ENCODE measurements at places on chromosomes 13 and 19.

- DNase-seq, result peak; percentile 90
Measured at GRCh38 chr19:6516659-6517291, 14.1 kb upstream of the TNFSF9 start.

DNA sequence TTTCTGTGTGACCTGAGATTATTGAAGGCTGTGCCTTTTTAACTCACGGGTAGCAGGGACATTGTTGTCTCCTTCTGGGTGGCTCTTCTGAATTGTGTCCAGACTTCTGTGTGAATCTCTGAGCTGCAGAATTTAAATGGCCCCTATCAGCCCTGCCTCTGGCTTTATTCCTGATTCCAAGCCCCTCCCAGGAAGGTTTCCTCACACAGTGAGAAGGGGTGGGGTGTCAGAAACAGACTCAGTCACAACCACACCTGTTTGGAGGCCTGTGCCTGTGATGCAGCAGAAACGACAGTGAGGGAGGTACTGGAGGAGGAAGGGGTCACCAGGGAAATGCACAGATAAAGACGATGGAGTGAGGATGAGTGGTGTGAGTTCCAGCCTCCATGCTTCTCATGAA lies at the start of gene CLC:
Gene CLC, minus strand, starts transcription at position 139 of the 400 bp plus-strand sequence. Its CDS starts 77 bp downstream, at position 62.
- no peak for DNase-seq

DNA sequence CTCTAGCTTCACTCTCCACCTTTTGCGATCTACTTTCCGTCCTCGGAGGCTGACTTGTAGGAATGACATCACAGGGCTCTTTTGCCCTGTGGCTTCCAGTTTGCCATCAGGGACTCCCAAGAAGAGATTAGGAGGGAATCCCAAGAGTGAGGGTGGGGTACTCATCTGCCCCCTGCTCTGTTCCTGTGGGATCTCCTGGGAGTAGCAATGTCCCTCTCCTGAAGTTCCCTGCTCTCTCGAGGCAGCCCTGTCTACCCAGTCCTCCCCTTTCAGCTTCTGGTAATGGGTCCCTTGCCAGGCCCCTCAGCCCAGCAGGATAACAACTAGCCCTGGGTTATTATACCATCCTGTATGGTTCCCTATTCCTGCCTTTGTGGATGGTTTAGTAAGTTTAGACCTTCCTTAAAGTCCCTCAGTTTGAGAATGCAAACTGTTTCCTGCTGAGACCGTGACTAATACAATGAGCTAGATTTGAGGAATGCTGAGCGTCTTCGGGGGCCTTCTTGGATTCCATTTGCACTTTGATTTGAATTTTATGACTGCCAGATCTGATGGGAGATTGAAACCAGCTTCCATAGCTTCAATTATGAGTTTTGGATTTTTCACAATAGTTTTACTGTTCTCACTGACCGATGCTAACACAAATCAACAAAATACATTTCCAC lies 73.7 kb upstream of the IPO5 start:
- DNase-seq, result no peak

- no peak for DNase-seq
Measured at GRCh38 chr19:3189702-3190469, 4.2 kb downstream of the NCLN start.

DNA sequence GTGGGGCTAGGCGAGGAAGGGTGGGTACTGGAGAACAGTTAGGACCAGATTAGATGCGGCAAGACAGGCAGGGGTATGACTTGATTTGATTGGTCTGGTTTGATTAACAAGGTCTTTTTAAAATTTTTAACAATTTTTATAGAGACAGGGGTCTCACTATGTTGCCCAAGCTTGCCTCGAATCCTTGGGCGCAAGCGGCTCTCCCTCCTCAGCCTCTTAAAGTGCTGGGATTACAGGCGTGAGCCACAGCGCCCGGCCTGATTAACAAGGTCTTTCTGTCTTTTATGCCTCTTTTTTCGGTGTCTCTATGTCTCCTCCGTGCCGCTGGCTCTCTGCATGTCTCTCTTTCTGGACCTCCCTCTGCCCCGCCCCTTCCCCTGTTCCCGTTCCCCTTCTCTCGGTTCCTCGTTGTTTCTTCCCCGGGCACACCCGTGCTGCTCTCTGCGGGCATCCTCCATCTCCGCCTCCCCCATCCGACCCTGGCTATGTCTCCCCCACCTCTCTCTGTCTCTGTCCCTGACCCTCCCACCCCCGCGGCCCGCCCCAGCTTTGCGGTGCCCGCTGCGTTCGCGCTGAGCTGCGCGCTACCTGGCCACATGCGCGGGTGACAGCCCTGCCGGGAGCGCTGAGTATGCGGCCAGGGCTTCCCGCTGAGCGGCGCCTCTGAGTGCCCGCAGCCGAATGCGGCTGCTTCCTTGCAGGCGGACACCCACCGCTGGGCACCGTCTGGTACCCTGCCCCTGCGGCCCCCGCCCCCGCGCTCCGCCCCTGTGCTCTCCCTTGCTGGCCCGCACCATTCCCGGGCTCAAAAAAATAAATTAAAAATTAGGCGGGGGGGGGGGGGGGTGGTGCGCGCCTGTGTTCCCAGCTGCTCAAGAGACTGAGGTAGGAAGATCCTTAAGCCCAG lies 8.1 kb upstream of the SDHAF1 start:
- no peak for DNase-seq

DNA sequence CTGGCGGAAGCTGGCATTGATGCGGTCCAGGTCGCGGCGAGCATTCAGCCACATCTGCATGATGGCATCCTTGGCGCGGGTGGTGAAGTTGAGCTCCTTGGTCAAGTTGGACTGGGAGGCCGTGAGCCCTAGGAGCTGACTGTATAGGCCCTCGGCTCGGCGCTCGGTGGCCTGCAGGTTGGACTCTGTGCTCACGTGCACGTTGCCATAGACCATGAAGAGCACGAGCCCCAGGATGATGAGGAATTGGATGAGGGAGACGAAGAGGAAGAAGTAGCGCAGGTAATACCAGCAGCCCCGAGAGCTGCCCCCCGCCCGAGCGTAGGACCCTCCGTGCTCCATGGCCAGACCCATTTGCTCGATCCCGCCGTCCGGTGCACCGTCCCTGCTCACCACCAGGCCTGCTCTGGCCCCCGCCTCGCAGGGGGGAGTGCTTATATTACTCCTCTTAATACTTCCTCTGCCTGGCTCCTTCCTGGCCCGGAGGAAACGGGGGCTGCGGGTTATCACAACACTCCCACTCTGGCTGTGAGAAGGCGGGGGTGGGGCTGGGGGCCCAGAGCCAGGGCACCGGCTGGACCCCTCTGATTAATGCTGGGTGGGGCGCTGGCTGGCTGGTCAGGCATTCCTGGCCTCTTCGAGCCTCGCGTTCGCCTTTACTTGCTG lies at the start of gene PLVAP:
Gene PLVAP, minus strand, starts transcription at position 408 of the 666 bp plus-strand sequence. Its CDS starts 54 bp downstream, at position 354.
- no peak for DNase-seq

- no peak for DNase-seq
Measured at GRCh38 chr13:90416519-90416918, 931.0 kb upstream of the MIR17HG start.

DNA sequence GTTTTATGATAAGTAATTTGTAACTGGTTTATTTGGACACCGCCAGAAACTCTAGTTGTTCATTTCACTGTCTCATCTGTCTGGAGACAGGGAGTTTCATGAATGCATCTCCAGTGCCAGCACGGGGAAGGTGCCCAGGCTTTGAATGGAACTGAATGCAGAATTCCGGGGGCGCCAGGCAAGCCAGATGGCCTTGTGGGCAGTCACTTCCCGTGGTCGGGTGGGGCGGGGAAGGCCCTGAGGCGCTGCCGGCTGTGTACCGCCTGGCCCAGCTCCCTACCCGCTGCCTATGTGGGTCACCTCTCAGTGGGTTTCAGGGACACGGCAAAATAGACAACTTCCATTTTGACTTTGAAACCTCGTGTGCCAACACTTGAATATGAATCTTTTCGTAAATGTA lies 28.8 kb upstream of the MCF2L start:
- DNase-seq, result no peak

DNA sequence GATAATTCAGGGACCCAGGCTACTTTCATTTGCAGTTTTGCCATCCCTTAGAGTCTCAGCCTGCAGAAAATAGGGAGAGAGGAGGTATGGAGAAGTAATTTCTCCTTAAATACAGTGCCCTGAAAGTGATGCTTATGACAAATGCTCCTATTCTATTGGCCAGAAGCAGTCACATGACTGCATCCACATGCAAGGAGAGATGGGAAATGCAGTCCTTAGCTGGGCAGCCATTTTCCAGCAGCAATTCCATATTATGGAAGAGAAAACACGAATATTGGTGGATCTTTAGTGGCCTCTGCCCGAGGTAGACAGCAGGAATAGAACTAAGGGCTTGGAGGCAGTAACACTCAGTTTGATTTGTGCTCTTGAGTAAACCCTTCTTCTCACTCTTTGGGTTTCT lies 39.4 kb downstream of the VAV1 start:
- peak; percentile 33 for DNase-seq

DNA sequence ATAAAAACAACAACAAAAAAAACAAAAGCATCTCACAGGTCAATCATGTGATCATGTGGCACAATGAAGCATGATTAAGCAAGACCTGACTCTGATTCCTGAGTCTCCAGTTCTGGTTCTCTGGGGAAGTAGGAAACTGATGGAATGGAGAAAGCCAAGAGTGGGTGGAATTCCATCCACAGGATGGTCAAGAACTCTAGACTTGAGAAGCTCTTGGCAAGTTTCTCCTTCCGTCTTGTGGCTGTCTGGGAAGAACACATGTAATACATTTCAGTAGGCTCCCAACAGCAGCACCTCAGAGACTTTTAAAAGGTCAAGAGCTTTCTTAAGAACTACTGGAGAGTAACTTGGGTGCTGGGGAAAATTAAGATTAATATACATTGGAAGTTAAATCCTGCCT lies 78.6 kb upstream of the TSHZ3 start:
- DNase-seq, result no peak

DNA sequence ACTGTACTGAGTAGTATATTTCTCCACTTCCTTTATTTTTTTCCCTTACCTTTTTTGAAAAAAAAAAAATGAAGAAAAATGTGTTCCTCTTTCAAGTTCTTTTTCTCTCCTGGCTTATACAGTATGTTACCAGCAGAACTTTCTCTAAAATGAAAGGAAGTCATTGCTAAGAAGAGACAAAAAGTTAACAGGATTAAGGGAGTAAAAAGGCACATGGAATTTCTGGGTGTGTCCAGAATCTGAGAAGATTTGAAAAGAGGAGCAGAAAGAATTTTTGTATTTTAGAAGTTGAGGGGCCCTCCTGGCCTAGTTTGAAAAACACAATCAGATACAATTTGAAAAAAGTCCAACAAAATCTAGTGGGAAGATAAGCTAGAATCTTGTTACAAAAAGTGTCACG lies 21.0 kb upstream of the TRIM13 start:
- no peak for DNase-seq

- no peak for DNase-seq
Measured at GRCh38 chr19:15128162-15128770, 21.1 kb downstream of the SYDE1 start.

- DNase-seq, result no peak
Measured at GRCh38 chr19:30165228-30165813, 206.9 kb upstream of the ZNF536 start.

DNA sequence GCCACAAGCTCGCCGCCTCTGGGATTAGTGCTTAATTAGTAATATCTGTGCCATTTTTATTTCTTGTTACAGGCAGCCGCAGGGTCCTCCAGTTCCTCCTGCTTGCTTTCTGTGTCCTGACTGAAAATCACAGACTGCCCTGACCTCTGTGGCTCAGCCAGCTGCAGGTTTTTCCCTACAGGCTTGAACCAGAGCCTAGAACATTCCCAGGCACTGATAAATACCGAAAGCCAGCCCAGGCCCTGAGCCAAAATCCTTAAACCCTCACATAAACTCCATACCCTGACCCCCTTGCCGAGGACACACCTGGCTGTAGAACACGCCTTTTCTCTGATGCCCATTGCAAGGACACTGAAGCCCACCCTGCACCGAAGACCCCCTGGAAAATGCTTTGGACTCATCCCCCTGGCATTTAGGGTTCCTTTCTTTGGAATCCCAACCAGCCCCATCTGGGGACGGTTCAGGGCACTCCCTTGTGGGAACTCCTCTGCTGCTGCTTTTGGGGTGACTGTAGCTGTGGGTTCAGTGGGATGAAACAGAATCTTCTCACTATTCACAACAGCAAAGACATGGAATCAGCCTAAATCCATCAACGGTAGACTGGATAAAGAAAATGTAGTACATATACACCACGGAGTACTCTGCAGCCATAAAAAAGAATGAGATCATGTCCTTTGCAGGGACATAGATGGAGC lies 15.5 kb downstream of the DPP9 start:
- DNase-seq, result no peak

DNA sequence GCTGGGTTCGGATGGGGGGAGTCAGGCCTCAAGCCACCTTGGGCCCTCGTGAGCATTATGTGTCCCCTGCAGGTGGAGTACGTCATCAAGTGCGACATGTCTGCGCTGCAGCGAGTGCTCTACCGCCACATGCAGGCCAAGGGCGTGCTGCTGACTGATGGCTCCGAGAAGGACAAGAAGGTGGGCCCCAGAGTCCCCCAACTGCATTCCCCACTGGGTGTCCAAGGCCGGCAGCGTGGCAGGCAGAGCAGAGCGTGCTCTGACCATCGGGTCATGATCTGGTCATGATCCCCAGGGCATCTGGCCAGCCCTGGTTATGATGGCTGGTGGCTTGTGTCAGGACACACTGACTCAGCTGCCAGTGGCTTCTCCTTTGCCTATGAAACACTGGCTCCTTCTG lies 63.4 kb downstream of the SMARCA4 start:
- DNase-seq, result no peak

- no peak for DNase-seq
Measured at GRCh38 chr19:4036576-4037300, 29.2 kb downstream of the PIAS4 start.
